ENCODE measurements at places on chromosomes 7 and 10.

DNA sequence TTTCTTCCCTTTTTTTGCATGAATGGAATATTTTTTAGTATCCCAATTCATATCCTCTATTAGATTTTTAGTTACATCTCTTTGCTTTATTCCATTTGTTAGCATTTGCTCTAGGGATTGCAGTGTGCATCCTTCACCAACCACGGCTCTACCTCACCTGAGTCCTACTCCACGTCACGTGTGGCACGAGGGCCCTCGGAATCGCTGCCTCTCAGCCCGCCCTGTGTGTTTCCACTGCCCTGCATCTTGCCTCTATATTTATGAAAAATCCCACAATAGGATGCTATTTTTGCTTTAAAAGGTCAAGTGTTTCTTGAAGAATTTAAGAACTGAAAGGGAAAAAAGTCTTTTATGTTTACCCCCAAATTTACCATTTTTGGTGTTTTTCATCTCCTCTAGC lies 41.0 kb downstream of the CFAP46 start:
- no peak overlapping the region for H3K4me3 ChIP-seq
- no peak for DNase-seq
- H3K36me3 ChIP-seq: no peaks in the 10 kb centered on the region
- H3K27ac ChIP-seq: no peak overlapping the region

DNA sequence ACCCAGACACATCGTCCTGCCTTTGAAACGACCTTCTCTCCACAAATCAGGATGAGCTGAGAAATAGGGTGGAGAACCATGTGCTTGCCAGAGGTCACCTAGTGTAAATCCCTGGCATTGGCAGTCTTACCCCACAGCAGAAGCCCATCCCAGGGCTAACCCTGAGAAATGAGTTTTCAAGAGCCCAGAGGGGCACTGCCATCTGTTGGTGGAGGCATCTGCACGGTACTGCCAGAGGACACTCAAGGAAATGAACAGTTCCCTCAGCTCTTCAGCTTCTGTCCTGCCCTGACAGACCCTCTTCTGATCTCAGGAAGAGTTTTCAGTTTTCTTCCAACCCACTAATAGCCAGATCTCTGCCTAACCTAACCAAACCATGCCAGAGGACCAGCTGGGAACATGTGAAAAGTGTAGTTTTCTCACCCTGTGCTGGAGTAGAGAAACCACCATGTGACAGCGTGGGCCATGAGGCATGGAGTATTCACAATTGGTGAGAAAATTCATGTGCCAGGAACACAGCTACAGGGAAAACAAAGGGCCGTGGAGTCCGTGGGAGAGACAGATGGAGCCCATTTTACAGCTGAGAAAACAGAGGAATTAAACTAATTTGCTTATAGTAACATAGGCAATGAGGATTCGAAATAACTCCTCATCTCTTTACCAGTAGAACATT lies 37.7 kb upstream of the ITPRID1 start:
- H3K27me3 ChIP-seq: no peaks in the 10 kb centered on the region
- no peaks in the 10 kb centered on the region for H3K36me3 ChIP-seq
- peaks cover 12% of the 10 kb centered on the region for H3K4me1 ChIP-seq
- H3K27ac ChIP-seq: no peak overlapping the region
- no peak for DNase-seq

DNA sequence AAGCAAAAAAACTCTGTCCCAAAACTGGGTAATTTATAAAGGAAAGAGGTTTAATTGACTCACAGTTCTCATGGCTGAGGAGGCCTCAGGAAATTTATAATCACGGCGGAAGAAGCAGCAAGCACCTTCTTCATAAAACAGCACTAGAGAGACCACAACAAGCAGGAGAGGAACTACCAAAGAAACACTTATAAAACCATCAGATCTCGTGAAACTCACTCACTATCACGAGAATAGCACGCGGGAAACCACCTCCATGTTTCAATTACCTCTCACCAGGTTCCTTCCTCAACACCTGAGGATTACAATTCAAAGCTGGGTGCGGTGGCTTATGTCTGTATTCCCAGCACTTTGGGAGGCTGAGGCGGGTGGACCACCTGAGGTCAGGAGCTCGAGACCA lies 48.5 kb downstream of the PDIA4 start:
- H3K36me3 ChIP-seq: no peaks in the 10 kb centered on the region
- H3K4me1 ChIP-seq: 0 out of 2 replicates have a peak, but pooled peaks cover under 1% of the 10 kb centered on the region
- no peak overlapping the region for H3K4me3 ChIP-seq
- no peak for DNase-seq
- H3K27ac ChIP-seq: no peak overlapping the region
- no peaks in the 10 kb centered on the region for H3K27me3 ChIP-seq

GRCh38 chr7:72405418-72405817 lies 6.7 kb downstream of the CALN1 start:
- H3K27me3 ChIP-seq: no peaks in the 10 kb centered on the region
- no peak for DNase-seq
- no peak overlapping the region for H3K27ac ChIP-seq
- H3K4me3 ChIP-seq: no peak overlapping the region

DNA sequence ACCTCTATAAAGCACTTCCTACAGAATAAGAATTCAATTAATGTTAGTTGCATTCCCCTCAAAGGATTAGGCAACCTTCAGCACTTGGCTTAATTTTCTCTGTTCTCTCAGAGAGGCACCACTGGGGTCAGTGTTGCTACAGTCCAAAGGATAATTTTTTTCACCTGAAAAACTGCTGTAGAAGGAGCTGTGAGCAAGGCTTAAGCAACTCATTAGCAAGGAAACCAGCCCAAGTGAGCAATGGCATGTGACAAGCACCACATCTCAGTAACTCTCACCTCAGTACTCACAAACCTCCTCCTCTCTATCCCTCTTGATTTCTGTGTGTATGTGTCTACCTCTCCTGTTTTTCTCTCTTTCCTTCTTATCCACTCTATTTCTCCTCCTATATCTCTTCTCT lies 55.9 kb downstream of the DGKI start:
- no peaks in the 10 kb centered on the region for H3K27me3 ChIP-seq
- no peaks in the 10 kb centered on the region for H3K4me1 ChIP-seq
- no peak overlapping the region for H3K4me3 ChIP-seq

GRCh38 chr7:44617225-44617890 lies 10.9 kb downstream of the OGDH start:
- no peak for DNase-seq
- H3K36me3 ChIP-seq: no peaks in the 10 kb centered on the region
- peak overlapping the region; percentile 92 for H3K27ac ChIP-seq
- no peak overlapping the region for H3K4me3 ChIP-seq
- peaks cover 65% of the 10 kb centered on the region for H3K4me1 ChIP-seq

DNA sequence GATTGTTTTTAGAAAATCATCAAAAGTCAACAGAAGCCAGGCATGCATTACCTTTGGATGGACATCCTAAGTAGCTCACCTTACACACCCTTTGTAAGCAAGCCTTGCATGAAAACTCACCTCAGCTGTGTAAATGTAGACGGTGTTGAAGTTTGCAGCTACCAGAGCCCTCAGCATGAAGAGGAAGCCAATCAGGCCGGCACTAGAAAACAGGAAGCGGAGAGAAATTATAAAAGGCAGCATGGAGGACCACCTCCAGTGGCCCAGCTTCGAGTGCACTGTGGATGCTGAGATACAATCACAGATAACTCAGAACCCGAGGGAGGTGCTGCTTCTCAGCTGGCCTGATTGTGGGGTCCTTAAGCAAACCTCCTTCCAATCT lies 75.3 kb downstream of the SVOPL start:
- H3K4me3 ChIP-seq: no peak overlapping the region
- no peaks in the 10 kb centered on the region for H3K36me3 ChIP-seq
- H3K27me3 ChIP-seq: no peaks in the 10 kb centered on the region
- H3K4me1 ChIP-seq: no peaks in the 10 kb centered on the region
- H3K27ac ChIP-seq: no peak overlapping the region

GRCh38 chr7:25117226-25118047 lies 7.6 kb downstream of the CYCS start:
- H3K27ac ChIP-seq: no peak overlapping the region
- no peak for DNase-seq
- H3K36me3 ChIP-seq: peaks cover 2% of the 10 kb centered on the region

GRCh38 chr7:129721068-129721467 lies 109.5 kb downstream of the NRF1 start:
- no peak overlapping the region for H3K27ac ChIP-seq
- H3K27me3 ChIP-seq: no peaks in the 10 kb centered on the region
- no peak for DNase-seq
- H3K4me3 ChIP-seq: no peak overlapping the region
- no peaks in the 10 kb centered on the region for H3K36me3 ChIP-seq
- H3K4me1 ChIP-seq: no peaks in the 10 kb centered on the region
